Stomach (tissue), 19 donors: ENCODE measurements at places on chromosomes 4 and X. TPM values are rescaled to one million over a fixed set of nuclear protein-coding genes. Genes with fewer than 3 reads are reported as not detected.

The NALF2 gene
- not detected for total RNA-seq

The MAMLD1 gene
- total RNA-seq: 6.4 TPM

The TRIM60 gene
- total RNA-seq: not detected

- H3K27ac ChIP-seq: peak overlapping the region; percentile 90
- H3K4me3 ChIP-seq: peak overlapping the region; percentile 66
- no peaks in the 10 kb centered on the region for H3K36me3 ChIP-seq
- peaks cover 36% of the 10 kb centered on the region for H3K27me3 ChIP-seq
- peak; percentile 59 for DNase-seq
Measured at GRCh38 chrX:74422576-74423288, 1.4 kb downstream of the SLC16A2 start.

- H3K27me3 ChIP-seq: no peaks in the 10 kb centered on the region
- H3K4me3 ChIP-seq: no peak overlapping the region
- no peaks in the 10 kb centered on the region for H3K36me3 ChIP-seq
- H3K27ac ChIP-seq: no peak overlapping the region
- H3K4me1 ChIP-seq: no peaks in the 10 kb centered on the region
- no peak for DNase-seq
Measured at GRCh38 chrX:79623098-79623762, 256.1 kb upstream of the ITM2A start.

GRCh38 chr4:185787926-185788679 lies 23.9 kb downstream of the SORBS2 start:
- H3K27ac ChIP-seq: peak overlapping the region; percentile 63
- DNase-seq: no peak
- H3K4me1 ChIP-seq: peaks cover 51% of the 10 kb centered on the region
- no peaks in the 10 kb centered on the region for H3K36me3 ChIP-seq

DNA sequence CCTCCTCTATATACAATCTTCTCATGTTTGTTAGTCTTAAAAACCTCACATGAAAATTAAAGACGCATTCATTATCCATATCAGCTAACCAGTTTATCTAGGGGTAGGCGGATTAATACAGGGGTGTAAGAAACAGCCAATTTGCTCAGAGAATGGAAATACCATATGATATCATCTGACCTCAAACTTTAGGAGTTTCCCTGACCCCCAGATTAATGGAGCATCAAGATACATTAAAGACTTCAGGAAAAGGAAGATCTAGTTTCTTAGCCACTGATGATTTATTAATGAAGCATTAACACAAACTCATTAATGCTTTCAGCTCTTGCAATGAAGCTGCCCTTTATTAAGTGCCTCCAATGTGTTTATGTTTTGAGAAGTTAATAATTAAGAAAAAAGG lies 67.5 kb downstream of the CAMK2D start:
- no peak overlapping the region for H3K4me3 ChIP-seq
- H3K27ac ChIP-seq: no peak overlapping the region
- H3K36me3 ChIP-seq: no peaks in the 10 kb centered on the region
- H3K27me3 ChIP-seq: no peaks in the 10 kb centered on the region
- no peak for DNase-seq
- peaks cover 7% of the 10 kb centered on the region for H3K4me1 ChIP-seq

GRCh38 chr4:167452922-167453430 lies 218.7 kb upstream of the SPOCK3 start:
- H3K27ac ChIP-seq: no peak overlapping the region
- no peaks in the 10 kb centered on the region for H3K36me3 ChIP-seq
- no peaks in the 10 kb centered on the region for H3K27me3 ChIP-seq
- H3K4me3 ChIP-seq: no peak overlapping the region
- DNase-seq: no peak

- H3K4me3 ChIP-seq: no peak overlapping the region
- no peak overlapping the region for H3K27ac ChIP-seq
- no peaks in the 10 kb centered on the region for H3K4me1 ChIP-seq
- H3K27me3 ChIP-seq: no peaks in the 10 kb centered on the region
- no peak for DNase-seq
- H3K36me3 ChIP-seq: no peaks in the 10 kb centered on the region
Measured at GRCh38 chr4:27886120-27886519, 1025.5 kb downstream of the STIM2 start.

DNA sequence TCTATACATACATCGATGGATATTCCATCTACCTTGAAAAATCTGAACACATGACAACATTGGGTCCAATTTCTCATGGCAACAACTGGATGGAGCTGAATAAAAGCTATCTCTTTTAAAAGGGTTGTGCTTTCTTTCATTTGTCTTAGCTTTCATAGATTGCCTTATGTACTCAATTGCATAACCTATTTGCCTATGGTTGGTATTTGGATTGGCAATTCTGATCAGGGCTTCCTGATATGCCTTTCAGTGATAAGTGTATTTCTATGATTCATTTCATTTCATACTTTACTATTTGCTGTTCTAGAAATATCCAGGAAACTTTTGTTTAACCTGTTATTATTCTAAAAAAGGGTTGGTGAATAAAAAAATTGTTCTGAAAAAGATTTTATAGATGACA lies 509.9 kb downstream of the GRXCR1 start:
- peaks cover 27% of the 10 kb centered on the region for H3K4me1 ChIP-seq
- H3K4me3 ChIP-seq: no peak overlapping the region
- H3K27me3 ChIP-seq: no peaks in the 10 kb centered on the region

- peak within 1 kb of the TSS; percentile 49 for H3K27ac ChIP-seq
- H3K27me3 ChIP-seq: no peaks in the 10 kb centered on the region
- H3K4me1 ChIP-seq: no peaks in the 10 kb centered on the region
Measured at GRCh38 chrX:129738466-129739308, at the start of gene XPNPEP2. TSS of gene XPNPEP2 (plus strand) at chrX:129738979. CDS start at chrX:129739214, 235 bp downstream.

DNA sequence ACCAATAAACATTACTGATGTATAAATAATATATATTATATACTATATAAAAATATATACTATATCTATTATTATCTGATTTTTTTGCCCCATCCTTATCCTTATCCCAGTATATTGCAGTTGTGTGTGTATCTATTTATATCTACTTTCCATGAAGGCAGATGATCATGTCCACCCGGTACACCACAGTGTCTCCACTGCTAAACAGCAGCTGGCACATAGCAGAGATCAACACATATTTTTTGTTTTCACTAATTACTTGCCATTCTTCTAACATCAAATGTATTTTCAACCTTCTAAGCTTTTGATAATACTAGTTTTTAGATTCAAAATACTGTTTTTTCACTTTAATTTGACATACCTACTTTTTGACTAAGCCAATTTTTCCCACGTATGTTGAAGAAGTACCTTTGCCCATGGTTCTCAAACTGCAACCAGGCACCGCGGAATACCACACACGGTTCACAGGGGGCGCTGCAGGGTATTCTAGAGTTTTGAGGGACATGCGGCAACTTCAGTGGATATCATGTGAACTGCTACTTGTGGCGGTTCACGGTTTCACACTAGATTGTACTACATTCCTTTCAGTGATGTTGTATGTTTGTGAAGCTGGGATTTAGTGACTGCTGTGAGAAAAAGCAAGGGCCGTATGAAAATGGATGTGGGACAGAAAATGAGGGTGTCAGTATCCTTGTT lies 182.5 kb upstream of the NPY2R start:
- H3K4me1 ChIP-seq: no peaks in the 10 kb centered on the region
- H3K36me3 ChIP-seq: no peaks in the 10 kb centered on the region
- H3K4me3 ChIP-seq: no peak overlapping the region
- H3K27me3 ChIP-seq: no peaks in the 10 kb centered on the region

GRCh38 chrX:121836000-121836399 lies 788.6 kb downstream of the GLUD2 start:
- no peak overlapping the region for H3K4me3 ChIP-seq
- DNase-seq: peak; percentile 2
- no peaks in the 10 kb centered on the region for H3K36me3 ChIP-seq
- H3K27me3 ChIP-seq: no peaks in the 10 kb centered on the region
- no peaks in the 10 kb centered on the region for H3K4me1 ChIP-seq
- H3K27ac ChIP-seq: no peak overlapping the region

- no peaks in the 10 kb centered on the region for H3K27me3 ChIP-seq
- H3K27ac ChIP-seq: no peak overlapping the region
- no peak for DNase-seq
Measured at GRCh38 chrX:150224676-150225075, 138.4 kb upstream of the MAMLD1 start.

- H3K36me3 ChIP-seq: no peaks in the 10 kb centered on the region
- H3K4me3 ChIP-seq: no peak overlapping the region
- H3K4me1 ChIP-seq: no peaks in the 10 kb centered on the region
Measured at GRCh38 chr4:86338989-86339388, 20.9 kb downstream of the MAPK10 start.
